ENCODE measurements at places on chromosomes 6 and 20.

DNA sequence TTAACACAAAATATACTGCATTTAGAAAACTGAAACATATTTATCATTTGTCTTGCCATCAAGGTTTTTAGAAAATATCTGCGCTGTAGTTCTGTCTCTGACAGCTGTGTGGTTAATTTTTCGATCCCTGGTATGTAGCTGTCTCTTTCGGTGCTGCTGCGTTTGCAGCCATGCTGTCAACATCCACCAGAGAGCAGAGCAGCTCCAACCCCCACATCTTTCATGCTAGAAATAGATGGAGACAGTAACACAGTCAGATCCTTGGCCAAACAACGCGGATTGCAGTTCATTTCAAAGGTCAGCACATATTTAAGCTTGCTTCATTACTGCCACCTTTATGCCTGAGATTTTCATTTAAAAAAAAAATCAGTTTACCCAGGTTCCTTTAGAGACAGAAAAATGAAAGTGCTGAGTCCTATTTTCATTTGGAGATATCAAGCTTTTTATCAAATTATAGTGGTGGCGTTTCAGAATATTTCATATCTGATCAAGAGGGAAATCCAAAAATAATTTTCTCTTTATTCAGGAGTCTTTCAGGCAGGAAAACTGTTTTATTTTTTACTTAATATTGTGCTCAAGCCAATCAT lies 157.7 kb upstream of the MMS22L start:
- no peak for DNase-seq

GRCh38 chr6:169172456-169172855 lies 81.2 kb downstream of the THBS2 start:
- DNase-seq = no peak

DNA sequence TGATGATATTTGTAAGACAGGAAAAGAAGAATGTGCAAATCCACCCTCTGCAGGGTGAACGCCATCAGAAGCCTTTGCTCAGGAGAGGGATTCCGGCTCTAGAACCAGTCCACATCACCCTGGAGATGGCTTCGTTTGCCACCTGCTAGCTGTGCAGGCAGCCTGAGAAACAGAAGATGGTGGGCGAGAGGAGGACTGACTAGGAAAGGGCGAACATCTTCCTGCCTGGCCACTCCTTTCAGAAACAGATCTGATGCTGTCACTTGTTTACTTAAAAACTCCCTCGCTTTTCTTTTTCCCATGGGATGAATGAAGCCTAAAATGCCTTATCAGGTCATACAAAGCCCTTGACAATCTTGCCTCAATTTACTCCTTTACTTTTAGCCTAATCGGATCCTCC lies 1.2 kb downstream of the PTPRA start:
- DNase-seq = peak; percentile 41

DNA sequence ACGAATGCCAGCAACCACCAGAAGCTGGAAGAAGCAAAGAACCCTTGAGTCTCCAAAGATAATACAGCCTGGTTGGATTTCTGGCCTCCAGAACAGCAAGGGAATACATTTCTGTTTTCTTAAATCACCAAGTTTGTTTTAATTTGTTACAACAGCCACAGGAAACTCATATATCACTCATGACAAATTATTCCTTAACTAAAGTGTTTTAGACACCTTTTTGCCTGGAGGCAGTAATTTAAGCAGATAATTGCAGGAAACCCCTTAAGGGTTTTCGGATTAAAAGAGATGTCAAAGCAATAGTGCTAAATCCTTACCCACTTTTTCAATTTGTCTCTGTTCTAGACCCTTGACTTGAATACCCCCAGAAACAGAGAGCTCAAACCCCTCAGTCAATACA lies 1050.0 kb downstream of the EPHA7 start:
- no peak for DNase-seq

- DNase-seq = no peak
Measured at GRCh38 chr20:11145616-11146015, 471.8 kb upstream of the JAG1 start.

- DNase-seq = no peak
Measured at GRCh38 chr6:42154461-42155209, 12.2 kb upstream of the C6orf132 start.

DNA sequence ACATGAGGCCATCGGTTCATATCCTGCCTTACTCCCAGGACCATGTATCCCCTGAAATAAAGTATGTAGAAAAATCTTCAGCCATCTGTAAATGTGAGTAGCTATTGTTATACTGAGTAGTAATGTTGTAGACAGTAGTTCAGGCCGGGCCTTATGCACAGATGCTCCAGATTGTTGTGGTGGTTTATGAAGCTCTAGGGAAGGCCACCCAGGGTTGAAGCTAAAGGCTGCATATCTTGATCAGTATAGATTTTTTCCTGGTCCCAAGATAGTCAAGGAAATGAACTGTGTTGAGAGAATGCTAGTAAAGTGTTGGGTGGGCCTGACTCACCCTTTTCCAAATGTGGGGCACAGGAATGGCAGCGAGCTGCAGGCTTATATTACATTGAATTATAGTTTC lies 81.4 kb downstream of the FNDC1 start:
- DNase-seq = no peak

DNA sequence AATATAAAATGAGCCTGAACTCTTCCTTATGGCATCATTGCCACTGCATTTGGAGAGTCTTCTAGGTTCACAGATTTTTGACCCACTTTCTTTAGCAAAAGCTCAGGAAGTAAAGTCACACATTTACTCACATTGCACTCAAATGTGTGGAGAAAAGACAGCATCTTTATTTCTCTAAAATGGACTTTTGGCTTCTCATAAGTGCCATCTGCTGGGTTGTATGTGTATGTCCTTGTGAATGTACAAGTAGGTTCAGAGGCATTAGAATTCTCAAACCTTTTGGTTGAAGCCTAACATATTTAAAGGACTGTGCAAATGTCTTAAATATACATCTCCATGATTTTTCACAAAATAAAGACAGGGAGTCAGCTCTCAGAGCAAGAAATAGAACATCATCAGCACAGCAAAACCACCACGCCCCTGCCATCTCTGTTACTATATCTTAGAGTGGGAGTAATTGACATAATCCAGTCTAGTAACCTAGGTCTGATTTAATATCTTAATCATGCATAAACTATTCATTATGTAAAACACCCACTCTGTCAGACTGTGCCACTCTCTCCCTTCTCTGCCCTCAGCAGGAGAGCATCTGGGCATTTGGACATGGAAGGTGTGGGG lies 42.2 kb upstream of the SPTLC3 start:
- peak; percentile 1 for DNase-seq

DNA sequence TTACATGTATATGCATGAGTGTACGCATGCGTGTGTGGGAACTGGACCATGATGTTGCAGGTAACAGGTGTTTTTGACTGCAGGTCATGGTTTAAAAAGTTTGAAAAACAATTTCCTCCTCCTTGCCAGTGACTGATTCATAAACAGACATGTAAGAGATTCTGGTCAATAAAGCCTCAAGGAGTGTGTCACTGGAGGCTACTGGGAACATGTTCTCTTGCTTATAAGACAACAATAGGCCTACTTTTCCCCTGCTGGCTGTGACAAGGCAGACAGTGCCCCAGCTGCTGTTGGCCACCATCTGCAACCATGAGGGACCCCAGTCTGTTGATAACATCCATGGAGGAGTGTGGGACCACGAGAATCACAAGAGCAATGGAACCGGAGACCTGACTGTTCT lies 12.7 kb downstream of the LEMD2 start:
- DNase-seq = no peak

GRCh38 chr20:45937765-45938164 lies 3.3 kb downstream of the PCIF1 start:
- DNase-seq = no peak

DNA sequence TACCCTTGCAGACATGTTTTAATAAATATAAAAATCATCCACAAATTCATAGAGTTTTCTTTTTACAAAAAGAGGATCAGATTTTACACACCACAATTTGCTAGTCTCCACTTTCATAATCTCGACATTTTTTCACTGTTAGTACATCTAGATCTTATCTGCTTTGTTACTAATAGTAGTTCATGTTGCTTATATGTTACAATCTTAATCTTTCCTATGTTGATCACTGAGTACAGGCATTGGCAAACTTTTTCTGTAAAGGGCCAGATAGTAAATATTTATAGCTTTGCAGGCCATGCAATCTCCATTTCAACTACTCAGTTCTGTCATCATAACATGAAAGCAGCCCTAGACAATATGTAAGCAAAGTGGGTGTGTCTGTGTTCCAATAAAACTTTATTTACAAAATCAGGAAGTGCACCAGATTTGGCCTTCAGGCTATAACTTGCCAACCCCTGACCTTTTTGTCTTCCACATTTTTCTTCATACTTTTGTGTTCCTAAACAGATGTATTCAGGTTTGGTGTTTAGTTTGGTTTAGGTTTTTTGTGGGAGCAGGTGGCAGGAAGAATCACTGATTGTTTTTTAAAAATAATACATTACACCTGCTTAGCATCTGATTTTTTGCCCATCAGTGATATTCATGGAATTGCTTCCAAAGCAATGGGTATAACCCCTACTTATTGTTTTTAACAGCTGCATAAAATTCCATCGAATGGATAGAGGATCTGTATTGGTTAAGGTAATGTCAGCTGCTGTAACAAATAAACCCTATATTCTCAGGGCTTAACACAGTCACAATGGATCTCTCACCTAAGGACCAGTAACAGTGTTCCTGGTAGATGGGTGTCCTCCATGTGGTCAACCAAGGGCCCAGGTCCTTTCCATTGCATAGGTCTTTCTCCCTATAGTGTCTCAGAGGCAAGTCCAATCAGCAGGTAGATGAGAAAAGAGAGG lies 61.2 kb downstream of the EYA2 start:
- no peak for DNase-seq

DNA sequence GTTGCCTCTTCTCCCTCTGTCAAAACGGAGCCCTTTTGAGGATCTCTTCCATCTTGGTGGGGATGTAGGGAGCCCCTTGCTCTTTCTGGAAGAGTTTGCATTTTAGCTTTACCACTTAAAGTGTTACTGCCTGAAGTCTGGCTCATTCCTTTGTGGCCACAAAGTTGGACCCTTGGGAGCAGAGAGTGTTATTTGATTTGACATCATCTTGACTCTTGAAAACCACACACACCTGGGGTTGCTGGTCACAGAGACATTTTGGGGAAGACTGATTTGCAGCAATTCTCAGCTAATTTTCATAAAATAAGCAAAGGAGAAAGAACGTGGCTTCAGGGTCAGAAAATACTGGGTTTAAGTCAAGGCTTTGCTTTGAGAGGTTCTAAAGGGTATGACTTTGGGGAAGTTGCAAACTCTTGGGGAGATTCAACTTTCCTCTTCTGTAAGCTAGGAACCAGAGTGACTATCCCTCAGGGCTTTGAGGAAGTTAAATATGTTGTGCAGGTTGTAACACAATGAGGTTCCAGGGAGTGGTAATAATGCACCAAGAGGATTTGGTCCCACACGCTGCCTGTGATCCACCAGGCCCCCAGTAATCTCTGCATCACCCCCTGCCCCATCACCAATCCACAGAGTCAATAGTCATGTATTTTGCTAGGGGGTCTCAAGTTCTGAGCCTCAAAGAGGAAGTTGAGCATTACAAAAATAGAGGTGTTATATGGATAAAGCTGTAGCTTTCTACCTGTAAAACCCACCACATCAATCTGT lies 141.6 kb upstream of the SLC24A3 start:
- peak; percentile 47 for DNase-seq

DNA sequence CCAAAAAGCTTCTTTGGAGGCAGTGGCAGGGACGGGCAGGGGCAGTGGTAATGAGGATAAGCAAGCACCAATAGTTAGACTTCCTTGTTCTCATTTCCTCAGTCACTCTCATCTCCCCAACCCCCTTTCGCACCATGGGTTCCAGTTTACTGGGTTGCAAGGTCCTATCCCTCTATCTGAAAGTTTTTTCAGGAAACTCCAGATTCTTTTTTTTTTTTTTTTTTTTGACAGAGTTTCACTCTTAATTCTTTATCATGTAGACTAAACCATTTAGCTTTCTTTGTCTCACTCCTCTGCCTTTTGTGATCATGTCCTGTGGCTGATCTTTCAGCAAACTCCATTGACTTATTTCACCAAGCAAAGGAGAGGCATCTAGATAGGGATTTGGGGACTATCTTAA lies 51.4 kb upstream of the GMDS start:
- no peak for DNase-seq

GRCh38 chr6:39776581-39776980 lies 15.6 kb upstream of the DAAM2 start:
- no peak for DNase-seq

DNA sequence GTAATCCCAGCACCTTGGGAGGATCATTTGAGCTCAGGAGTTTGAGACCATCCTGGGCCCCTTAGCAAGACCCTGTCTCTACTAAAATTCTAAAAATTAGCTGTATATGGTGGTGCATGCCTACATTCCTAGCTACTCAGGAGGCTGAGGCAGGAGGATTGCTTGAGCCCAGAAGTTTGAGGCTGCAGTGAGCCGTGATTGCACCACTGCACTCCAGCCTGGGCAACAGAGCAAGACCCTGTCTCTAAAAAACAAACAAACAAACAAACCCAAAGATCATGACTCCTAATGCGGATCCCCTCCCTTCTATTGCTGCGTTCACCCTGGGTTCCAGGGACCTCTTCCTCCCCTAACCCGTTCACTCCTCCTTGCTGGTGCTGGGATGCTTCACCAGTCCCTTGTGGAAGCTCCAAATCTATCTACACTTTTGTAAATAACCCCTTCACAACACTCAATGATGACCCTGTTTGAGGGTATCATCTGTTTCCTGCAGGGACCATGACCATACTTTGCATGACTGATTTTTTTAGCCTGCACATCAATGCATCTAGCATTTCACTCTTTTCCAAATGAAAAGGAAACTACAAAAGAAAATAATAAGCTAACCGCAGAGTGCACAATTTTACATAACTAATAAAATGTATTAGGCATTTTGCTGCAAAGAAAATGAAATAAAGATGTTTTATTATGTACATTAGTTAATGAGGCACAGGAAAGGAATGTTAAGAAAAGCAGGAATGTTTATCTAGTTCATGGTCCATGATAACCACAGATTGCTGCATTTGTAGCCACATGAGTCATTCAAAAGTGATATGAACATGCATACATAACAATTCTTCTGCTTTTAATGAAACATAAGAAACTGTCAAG lies 30.5 kb upstream of the IPCEF1 start:
- DNase-seq = no peak

DNA sequence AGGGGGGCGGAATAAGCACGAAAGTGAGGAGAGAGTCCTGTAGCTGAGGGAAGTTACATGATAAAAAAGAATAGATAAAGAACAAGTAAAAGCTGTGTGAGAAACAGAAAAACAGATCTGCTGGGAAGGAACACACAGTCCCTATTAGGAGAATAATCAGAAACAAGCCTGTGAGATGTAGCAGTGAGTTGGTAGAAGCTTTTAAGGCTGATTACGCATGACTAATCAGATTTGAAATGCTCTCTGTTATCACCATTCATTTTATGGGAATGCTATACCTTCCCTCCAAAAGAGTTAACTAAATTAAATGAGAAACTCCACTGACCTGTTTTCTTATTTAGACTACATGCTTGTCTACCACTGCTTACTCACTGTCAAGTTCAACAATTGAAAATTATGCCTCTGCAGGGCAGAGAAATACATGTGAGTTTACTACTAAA lies 15.8 kb downstream of the REPS1 start:
- DNase-seq = no peak

DNA sequence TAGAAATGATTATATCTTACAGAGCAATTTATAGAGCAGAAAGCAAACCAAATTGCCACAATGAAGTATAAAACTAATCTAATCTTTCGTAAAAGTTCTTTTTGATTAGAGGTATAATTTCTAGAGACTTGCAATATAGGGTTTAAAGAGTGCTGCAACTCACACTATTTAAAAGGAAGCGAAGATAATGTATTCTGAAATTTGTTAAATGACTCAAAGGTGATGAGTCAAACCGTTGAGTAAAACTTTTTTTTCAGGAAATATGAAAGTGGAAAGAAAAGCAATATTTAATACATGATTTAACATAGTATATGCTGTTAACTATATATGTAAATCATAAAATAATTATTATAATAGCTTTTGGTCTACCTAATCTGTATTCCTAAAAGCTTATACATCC lies 133.6 kb downstream of the SYNE1 start:
- peak; percentile 54 for DNase-seq

All from suppressor macrophage treated with lipopolysaccharide for 1 hour (primary cell).